ENCODE measurements at places on chromosomes 2 and 18.

DNA sequence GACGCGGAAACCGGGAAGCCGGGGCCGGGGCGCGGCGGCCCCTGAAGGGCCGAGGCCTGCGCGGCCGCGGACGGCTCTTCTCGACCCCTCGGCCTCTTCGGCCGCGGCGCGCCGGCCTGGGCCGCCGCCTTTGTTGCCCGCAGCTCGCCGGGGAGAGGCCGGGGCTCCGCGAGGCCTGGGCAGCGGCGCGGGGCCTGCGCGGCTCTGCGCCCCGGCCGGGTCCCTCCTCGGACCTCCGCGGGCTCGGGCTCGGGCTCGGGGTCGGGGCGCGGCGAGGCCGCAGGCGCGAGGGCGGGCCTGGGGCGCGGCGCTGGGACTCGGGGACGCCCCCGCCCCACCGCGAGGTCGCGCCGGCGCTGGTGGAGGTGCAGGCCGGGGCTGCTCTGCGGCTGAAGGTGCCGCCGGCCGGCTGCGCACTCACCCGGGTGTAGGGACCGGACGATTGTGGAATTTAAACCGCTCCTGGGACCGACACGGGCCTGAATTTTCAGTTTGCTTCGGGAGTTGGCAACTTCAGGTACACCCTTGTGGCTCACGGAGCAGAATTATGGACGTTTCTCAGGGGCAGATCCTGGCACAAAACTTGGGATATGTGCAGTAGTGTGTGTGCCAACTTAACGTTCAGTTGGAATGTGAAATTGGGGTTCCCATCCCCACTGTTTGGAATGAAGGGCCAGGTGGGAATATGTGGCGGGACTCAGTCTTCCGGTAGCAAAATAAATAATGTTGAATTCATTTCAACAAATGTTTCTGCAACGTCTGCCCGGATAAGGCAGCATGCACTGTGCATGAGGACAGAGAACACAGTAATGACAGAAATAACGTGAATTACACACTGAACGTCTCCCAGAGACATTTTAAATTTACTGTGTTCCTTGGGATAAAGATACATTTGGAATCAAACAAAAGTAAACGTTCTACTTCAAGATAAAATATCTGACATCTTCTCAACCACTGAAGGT, 787 bp downstream of the SOCS6 start:
- no peak for DNase-seq

DNA sequence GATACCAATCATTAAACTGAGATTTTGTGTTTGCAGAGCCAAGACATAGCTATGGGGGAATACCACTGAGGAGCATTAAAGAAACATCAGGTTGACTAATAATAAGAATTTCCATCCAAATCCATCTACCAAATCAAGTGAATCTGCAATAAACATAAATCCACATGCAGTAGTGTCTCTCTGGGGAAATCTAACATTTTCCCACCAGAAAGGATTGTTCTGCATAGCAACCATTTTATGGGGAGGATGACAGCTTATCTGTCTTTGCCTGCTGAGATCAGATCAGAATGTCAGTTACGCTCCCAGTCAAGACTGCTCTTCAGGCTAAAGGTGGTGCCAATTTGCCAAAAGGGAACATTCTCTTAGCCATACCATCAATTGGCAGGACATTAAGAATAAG, 1098.9 kb upstream of the CHAC2 start:
- no peak for DNase-seq

- no peak for DNase-seq
Observed at GRCh38 chr2:146721486-146721885, 1123.3 kb upstream of the ACVR2A start.

- no peak for DNase-seq
Observed at GRCh38 chr2:237074211-237074993, 11.3 kb upstream of the COPS8 start.

- DNase-seq: no peak
Observed at GRCh38 chr2:203352604-203353255, 24.5 kb downstream of the ABI2 start.

DNA sequence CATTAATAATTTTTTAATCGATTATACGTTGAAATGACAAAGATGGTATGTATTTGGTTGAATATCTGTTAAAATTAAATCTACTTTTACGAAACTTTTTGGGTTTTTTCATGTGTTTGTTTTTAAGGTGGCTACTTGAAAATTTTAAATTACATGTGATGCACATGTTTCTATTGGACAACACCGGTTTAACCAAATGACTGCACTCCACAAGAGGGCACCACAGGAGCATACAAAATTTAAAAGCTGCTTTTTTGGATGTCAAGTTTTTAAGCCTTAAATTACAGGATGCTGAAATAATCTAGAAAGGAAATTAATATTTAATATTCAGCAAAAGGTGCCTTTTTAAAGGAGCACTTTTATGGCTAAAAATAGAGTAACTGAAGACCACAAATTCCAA, 98.7 kb downstream of the ACVR1 start:
- DNase-seq: peak; percentile 19

- DNase-seq: no peak
Observed at GRCh38 chr2:453132-453531, 165.2 kb upstream of the ALKAL2 start.

Measured in fibroblast of skin of left biceps (primary cell).